HL-60 (cell line): ENCODE measurements at places on chromosomes 7 and 10.
A peak's percentile ranks its signal among the peaks of the same experiment; 100 is the strongest.

DNA sequence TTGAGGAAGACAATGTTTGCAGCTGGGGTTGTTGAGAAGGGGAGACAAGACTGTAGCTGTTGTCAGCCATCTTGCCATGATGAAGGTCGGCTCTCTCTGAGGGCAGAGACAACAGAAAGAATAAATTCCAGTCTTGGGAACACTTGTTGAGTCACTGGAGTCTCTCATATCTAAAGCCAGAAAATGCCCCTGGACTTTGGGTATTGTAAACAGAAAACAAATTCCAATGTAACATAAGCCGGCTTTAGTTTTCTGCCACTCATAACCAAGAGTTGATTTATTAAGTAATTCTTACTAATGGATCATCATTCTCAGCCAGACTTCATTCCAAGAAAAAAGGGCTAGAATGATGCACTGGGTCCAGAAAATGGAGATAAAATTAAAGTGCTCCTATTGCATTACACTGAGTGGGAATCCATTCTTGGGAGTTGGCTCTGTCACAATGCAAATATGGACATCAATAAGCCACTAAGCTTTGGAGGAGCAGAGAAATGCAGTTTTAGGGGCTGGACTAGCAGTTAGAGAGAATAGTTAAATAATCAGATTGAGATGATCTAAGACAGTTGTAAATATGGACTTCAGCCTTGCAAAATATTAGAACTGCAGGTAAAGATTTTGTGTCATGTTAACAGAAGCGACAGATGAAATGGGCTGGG is 78.9 kb downstream of the ADAM12 start:
- DNase-seq: no peak

- no peak for DNase-seq
Observed at GRCh38 chr10:82981137-82981723, 1106.2 kb downstream of the NRG3 start.

DNA sequence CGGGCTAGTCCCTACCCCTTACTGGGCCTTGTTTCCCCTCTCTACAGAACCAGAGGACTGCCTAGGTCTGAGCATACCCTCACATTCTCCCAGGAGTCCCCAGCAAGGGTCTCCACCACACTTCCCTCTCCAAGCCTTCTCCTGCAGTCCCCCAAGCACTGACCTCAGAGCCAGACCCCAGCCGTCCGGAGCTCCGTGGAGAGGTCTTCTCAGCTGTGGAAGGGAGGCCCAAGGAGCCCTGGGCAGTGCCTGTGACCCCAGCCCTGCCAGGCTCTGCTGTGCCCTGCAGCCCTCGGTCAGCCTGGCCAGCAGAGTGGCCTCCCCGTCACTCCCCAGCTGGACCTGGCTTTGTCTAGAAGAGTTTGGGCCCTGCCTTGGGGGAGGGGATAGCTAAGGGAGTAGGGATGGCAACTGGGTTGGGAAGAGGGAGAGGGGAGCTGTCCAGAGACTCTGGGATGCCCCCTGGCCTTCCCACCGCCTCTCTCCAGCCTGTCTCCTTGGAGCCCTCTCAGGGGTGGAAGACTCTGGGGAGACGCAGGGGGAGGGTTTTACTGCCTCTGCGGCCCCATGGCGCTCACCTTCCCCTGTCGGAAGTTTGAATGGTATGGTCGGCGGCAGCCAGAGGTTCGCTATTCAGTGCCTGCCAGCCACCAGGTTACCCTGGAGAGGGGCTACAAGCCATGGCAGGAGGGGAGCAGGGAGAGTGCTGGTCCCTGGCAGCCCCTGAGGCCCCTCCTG is at the start of gene C10orf105:
C10orf105 (minus strand) TSS at position 315 of the 738 bp plus-strand sequence. CDS start 3,441 bp downstream, outside the sequence.
- DNase-seq: no peak

DNA sequence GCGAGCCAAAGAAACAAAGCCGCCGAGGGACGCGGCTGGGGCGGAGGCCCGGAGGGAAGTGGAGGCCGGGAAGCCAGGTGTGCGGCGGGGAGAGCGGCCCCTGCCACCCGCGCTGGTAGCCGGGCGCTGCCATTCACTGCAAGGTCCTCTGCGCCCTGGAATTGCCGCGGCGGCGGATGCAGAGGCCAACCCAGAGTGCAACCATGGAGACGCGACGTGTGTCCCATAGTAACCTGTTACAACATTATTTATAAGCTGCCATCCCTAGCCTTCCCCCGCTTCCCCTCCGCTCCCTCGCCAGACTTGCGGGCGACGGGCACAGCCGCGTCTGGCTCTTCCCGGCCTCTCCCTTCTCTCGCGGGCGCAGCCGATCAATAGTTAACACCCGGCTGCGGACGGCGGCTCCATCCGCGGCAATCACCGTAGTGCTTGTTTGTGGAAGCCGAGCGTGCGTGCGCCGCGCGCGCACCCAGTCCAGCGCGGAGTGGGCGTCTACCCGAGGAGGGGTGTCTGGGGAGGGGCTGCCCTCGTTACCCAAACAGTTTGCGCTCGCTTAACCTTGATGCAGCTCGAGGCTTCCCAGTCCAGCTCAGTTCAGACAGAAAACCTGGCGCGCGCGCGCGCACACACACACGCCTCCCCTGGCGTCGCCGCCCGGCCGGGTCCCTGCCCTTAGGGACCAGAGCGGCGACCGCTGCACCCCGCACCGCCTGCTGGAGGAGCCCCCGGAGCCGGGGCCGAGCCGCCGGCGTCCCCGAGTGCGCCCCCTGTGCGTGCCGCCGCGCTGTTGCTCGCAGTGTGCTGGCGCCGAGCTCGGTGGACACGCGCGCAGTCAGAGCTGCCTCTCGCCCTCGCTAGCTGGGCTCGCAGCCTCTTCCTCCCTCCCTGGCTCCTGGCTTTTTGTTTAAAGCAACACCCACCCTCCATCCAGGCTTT is 165.4 kb upstream of the DPP6 start:
- no peak for DNase-seq

DNA sequence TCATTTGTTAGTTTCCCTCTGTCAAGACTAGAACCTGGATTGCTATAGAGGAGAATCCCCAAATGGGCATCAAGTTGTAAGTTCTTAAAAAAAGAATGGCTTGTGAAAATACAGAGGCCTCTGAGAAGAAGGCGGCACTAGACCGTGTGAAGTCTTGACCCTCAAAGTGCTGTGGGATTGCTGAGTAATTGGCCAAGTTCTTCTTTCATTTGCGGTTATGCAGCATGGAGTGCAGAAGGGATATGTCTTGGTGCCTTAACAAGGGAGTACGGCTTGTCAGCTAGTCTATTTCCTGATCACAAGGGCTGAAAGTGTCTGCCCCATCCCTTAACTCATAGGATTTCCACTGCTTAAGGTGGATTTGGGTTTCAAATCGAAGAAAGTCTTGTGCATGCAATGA is 81.2 kb downstream of the MKX start:
- peak; percentile 7 for DNase-seq

- DNase-seq: no peak
Observed at GRCh38 chr7:101553018-101553770, 75.9 kb downstream of the MYL10 start.

GRCh38 chr7:87128861-87129267 is 23.4 kb upstream of the DMTF1 start:
- no peak for DNase-seq

- DNase-seq: no peak
Observed at GRCh38 chr10:132836248-132836831, 50.4 kb upstream of the NKX6-2 start.

GRCh38 chr10:72259491-72260238 is 14.1 kb upstream of the DDIT4 start:
- no peak for DNase-seq

DNA sequence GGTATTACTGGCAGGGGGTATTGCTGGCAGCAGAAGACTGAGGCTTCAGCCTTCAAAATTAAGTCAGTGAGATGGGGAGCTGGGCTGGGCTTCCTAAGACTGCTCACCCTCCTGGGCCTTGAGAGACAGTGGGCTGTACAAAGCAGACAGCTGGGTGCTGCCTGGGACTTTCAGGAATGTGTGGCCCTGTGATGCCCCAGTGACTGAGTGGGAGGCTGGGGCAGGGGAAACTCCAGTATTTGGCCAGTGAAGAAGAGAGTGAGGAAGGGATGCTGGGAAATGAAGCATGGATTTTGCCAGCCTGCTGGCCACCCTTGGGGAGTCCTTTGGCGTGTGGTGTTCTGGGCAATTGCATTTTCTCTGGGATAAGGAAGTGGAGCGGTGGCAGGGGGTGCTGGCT is 442 bp downstream of the ANKRD2 start:
- no peak for DNase-seq

GRCh38 chr7:152076324-152076821 is 50.9 kb downstream of the GALNT11 start:
- no peak for DNase-seq

GRCh38 chr10:48536916-48537890 is 67.7 kb downstream of the ARHGAP22 start:
- no peak for DNase-seq

GRCh38 chr7:94252971-94253370 is 141.7 kb upstream of the COL1A2 start:
- no peak for DNase-seq

DNA sequence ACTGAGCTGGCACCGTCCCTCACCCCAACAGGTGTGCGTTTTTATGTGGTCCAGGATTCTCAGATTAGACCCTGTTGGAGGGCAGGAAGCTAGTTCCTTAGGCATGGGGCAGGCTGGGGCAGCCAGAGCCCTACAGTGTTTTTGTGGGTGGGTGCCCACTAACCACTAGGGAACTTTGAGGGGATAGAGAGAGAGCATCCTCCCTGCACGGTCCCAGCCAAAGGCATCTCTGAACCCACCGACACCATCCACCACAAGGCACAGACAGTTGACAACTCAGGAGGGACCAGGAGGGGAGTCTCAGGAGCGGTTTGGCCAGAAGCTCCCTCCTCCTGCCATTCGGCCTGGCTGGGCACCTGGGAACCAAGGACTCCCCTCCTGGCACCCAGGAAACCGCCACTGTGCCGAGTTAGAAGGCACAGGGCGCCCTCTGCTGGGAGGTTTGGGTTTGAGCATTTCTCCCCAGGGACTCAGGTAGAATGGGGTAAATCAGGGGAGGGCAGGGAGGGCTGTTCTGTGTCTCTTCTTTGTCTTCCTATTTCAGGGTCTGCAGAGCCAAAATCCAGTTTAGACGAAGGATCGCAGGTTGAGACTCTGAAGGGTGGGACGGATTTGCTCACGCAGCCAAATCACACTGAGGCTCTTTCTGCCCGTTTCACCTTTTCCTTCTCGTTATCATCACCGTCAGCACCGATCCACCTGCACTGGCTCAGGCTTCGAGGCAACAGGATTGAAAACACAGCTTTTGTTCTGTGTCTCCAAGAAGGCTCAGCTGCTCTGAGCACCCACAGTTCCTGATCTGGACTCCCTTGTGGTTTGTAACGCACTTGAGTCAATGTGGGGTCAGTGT is 84.8 kb upstream of the COL13A1 start:
- no peak for DNase-seq

- no peak for DNase-seq
Observed at GRCh38 chr10:93452143-93452542, 30.0 kb downstream of the MYOF start.

DNA sequence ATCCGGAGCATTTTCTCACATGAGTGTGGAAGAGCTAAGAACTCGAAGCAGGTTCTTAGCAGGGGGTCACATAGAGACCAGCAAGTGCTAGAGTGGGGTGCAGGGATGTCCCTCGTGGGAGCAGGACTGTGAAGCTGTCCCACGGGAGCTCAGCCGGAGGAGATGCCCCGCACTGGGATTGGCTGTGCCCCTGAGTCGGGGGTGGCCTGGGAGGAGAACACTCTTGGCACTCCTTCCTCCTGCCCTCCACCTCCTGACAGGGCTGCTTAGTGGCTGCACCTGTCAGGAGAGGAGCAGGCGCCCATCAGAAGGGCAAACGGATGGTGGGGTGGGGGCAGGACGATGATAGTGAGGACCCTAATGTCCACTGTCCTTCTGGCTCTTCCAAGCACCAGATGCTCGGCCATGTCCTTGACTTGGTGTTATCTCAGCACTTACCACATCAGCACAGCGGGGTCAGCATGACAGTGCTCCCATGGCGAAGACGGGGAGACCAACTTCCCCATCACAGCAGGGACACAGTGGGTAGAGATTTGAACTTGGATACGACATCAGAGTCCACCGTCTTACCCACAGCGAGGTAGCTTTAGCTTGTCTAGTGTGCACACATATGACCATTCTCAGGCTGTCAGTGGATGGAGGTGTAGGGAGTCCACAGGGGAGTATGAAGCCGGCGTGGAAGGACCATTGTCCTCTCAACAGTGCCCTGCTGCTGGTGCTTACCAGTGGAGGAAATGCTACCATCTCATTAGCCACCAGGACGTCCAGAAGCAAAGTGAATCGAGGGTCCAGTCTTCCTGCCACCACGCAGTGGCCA is 142.5 kb upstream of the SHH start:
- no peak for DNase-seq

- DNase-seq: no peak
Observed at GRCh38 chr7:152462995-152463708, 27.3 kb upstream of the KMT2C start.

- no peak for DNase-seq
Observed at GRCh38 chr10:74822521-74823089, 3.8 kb upstream of the KAT6B start.

- DNase-seq: no peak
Observed at GRCh38 chr7:123260428-123260960, 60.7 kb upstream of the SLC13A1 start.

- no peak for DNase-seq
Observed at GRCh38 chr7:1954366-1955004, 278.3 kb downstream of the MAD1L1 start.

DNA sequence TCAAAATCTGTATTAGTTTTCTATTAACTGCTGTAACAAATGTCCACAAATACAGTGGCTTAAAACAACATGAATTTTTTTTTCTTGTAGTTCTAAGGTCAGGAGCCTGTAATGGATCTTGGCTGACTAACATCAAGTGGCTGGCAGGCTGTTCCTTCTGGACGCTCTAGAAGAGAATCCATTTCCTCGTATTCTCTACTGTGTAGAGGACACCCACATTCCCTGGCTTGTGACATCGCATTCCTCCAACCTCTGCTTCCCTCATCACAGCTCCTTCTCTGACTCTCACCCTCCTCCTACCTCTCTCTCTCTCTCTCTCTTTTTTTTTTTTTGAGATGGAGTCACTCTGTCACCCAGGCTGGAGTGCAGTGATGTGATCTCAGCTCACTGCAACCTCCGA is 4.8 kb upstream of the CALHM1 start:
- DNase-seq: no peak

GRCh38 chr10:126387931-126388911 is at the start of gene ADAM12:
Gene ADAM12, minus strand, starts transcription at chr10:126388477. Its CDS starts 332 bp downstream, at chr10:126388145.
- no peak for DNase-seq

DNA sequence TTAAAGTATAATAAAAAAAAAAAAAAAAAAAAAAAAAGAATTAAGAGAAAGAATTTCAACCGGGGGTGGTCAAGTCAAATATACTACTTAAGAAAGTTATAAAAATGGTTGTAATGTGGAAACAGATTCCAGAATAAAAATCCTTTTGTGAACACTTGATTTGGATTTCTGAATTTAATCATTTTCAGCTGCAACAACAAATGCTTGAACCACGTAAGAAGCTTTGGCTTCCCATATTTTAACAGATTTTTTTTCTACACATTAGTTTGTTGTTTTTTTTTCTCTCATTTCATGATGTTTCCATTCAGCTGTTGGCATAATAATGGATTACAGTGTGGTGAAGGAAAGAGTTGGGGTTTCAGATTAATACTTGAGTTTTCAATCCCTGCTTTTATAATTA is 137.3 kb upstream of the AGR3 start:
- no peak for DNase-seq

- no peak for DNase-seq
Observed at GRCh38 chr7:3787717-3788264, 486.7 kb downstream of the SDK1 start.

- DNase-seq: no peak
Observed at GRCh38 chr7:98133621-98134303, 27.1 kb downstream of the LMTK2 start.

GRCh38 chr7:148665221-148665620 is 33.5 kb upstream of the CUL1 start:
- no peak for DNase-seq
